ENCODE measurements at places on chromosomes 1 and 21.

GRCh38 chr1:97145321-97145956, 423.9 kb downstream of the PTBP2 start:
- DNase-seq = no peak

- DNase-seq = no peak
Observed at GRCh38 chr21:27647921-27648320, 681.0 kb upstream of the ADAMTS5 start.

DNA sequence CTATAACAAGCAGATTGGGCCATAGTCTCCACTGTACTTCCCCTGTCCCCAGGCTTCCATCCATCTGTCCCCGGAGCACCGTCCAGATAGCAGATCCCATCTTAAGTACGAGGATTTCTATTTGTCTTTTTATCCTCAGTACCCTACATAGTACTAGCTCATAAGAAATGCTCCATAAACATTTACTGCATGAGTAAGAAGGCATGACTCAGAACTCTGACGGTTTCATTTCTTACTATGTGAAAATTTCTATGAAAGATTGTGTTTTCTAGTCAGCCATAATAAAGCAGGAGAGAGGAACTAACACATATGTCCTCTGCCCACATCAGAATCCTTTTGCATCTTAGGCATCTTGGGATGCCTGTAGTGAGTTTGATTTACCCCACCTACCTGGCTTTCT, 49.5 kb downstream of the CHD1L start:
- no peak for DNase-seq

DNA sequence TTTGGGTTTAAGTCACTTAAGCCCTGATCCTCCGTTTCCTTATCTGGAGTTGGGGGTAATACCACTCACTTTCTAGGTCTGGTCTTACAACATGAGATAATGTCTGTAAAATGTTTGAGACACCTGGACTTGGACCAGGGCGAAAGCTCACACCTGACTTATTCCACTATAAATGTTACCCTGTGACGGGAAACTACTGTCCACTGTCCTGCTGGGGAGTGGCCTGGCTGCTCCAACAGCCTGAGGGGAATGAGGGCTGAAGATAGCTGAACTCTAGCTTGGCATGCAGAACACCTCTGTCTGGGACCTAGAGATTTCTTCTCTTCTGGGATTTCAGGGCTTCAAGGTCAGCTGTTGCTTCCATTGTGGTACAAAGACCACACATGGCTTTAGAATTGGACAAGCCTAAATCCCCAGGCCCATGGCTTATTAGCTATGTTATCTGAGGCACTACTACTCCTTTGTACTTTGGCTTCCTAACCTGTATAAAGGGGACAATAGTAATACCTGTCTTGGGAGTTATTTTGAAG, 9.5 kb upstream of the A3GALT2 start:
- no peak for DNase-seq

GRCh38 chr1:75133750-75134646, at the start of gene LHX8:
Gene LHX8, plus strand, starts transcription at chr1:75134388. Its CDS starts 2,227 bp downstream, at chr1:75136615.
- no peak for DNase-seq
